Left ventricle myocardium inferior (tissue), 1 donor: ENCODE measurements at places on chromosomes 4 and X. TPM values are rescaled to one million over a fixed set of nuclear protein-coding genes. Genes with fewer than 3 reads are reported as not detected.

The PHEX gene
- 0.03 TPM for total RNA-seq

The HTN3 gene
- total RNA-seq: not detected

The GRPR gene
- total RNA-seq: 0.30 TPM

The TMSB15C gene
- total RNA-seq: 0.27 TPM

The CITED1 gene
- not detected for total RNA-seq

The NSUN7 gene
- 0.91 TPM for total RNA-seq

DNA sequence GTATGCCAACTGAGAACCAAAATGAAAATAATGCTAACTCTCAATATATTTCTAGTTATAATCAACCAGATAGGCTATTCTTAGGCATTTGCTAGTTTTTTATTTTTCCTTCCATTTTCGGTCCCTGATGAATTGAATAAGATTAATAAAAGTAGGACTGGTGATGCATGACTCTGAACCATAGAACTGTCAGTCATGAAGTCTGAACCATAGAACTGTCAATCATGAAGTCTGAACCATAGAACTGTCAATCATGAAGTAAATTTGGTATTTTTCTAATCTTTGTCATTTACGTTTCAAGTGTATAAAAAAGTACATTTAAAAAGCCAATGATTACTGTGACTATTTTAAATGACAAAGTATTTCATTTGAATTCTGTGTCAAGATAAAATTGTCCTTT, 460.2 kb upstream of the NDST3 start:
- no peak for DNase-seq

- DNase-seq: no peak
Measured at GRCh38 chr4:4572821-4573220, 31.0 kb upstream of the STX18 start.

DNA sequence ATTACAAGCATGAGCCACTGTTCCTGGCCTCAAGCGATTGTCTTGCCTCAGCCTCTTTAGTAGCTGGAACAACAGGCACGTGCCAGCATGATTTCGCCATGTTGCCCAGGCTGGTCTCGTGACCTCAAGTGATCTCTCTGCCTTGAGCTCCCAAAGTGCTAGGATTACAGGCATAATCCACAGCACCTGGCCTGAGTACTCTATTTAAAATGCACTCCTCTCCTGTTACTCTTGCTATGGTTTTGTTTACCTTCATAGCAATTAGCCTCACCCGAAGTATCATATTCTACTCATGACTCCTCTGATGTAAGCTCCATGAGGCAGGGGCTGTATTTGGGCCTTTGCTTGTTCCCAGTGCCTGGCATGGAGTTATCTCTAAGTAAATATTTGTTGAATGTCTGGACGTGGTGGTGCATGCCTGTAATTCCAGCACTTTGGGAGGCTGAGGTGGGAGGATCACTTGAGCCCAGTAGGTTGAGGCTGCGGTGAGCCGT, 92.5 kb upstream of the SLC34A2 start:
- DNase-seq: no peak

GRCh38 chr4:183610033-183610432, 49.0 kb downstream of the RWDD4 start:
- no peak for DNase-seq

GRCh38 chrX:66634272-66634671, 4.6 kb downstream of the EDA2R start:
- no peak for DNase-seq

DNA sequence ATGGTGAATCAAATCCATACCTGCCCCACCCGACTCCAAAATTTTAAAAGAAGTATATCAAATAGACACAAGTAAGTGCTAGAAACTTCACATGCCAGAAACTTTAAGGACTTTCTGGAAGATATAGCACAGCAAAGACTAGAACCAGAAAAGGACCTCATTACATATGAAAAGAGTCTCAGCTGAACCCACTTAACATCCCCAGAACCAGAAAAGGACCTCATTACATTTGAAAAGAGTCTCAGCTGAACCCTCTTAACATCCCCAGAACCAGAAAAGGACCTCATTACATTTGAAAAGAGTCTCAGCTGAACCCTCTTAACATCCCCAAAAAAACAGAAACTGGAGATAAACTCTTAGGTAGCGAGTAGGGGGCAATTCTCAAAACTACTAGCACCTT, 32.3 kb downstream of the STPG2 start:
- DNase-seq: no peak

- no peak for DNase-seq
Measured at GRCh38 chrX:112577146-112577545, 102.6 kb downstream of the LHFPL1 start.

DNA sequence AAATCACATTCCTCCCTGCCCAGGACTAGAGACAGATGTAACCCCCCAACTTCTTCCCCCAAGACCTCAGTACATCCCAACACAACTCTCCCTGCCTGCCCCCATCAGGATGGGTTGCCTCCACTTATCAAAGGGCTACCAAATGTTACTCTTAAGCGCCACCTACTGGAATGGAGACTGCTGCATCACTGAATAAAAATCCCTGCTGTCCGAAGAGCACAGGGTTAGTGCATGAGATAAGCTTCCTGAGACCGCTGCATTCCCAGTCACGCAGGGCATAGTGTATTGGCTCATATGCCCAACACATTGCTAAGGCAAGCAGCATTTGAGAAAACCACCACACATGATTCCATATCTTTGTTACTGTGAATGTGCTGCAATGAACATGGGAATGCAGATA, 544.5 kb downstream of the PPP4R3C start:
- DNase-seq: no peak

DNA sequence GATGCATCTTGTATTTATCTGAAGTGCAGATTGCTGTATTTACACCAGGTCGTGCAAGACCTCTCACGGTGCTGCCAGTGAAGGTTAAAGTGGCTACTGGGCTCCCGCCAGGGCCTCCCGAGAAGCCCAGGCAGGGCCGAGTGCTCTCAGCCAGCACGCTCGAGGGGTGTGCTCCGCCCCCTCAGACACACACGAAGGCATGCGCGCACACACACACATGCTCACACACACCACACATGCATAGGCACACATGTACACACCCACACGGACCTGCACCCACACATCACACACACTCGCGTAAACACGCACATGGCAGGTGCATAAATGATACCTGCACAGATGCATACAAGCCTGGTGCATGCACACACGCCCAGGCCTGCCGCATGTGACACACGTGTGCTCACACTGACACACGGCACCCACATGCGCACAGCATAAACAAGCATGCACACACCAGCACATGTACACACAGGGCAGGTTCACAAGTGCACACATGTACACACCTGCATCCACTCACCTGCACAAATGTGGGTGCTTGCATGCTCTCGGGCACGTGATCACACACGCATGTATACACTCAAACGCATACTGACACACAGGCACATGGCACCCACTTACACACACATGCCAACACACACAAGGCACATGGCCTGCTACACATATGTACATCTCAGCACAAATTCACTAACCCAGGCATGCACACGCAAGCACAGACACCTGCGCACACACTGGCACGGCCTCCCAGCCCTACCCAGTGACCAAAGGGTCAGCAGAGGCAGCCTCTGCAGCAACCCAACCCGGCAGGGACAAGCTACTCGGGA, 71.6 kb downstream of the FAM53A start:
- DNase-seq: no peak

- DNase-seq: no peak
Measured at GRCh38 chrX:9577555-9577954, 112.7 kb downstream of the TBL1X start.

- peak; percentile 35 for DNase-seq
Measured at GRCh38 chr4:110516106-110516922, 40.4 kb downstream of the ENPEP start.

- no peak for DNase-seq
Measured at GRCh38 chr4:4200624-4201023, 26.1 kb downstream of the OTOP1 start.

GRCh38 chr4:158422546-158422945, 99.1 kb upstream of the RXFP1 start:
- no peak for DNase-seq

- DNase-seq: no peak
Measured at GRCh38 chr4:147533331-147533730, 52.4 kb downstream of the EDNRA start.

- no peak for DNase-seq
Measured at GRCh38 chrX:47611489-47611888, 8.2 kb downstream of the SYN1 start.

DNA sequence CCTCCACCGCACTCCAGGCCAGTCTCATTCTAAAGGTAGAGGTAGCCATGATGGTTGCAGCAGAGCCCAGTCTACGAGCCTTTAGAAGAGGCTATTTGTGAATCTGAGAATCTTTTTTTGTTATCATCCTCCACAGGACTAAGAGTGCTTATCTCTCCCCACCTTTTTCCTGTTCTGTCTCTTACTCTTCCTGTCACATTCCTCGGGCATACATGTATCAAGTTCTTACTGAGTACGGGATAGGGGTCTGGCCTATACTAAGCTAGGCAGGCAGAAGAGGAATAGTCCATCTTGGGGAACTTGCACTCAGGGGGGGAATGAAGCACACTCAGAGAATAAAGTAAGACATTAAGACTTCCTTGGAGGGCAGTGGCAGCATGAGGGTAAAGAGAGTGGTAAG, 25.7 kb downstream of the LAS1L start:
- DNase-seq: no peak

DNA sequence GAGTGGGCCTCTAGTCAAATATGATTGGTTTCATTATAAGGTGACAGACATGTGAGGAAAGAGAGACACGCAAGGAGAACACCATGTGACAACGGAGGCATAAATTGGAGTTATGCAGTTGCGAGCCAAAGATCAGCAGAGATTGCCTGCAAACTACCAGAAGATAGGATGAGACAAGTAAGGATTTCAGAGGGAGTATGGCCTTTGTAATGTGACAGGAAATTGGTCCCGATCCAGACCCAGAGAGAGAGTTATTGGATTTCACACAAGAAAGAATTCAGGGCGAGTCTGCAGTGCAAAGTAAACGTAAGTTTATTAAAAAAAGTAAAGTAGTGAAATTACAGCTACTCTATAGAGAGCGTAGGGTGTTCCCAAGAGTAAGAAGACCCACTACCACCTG, 35.7 kb upstream of the NDST4 start:
- no peak for DNase-seq
